Osteocyte (in vitro differentiated cells): ENCODE measurements at places on chromosomes 3 and 15. TPM values are rescaled to one million over a fixed set of nuclear protein-coding genes. Genes with fewer than 3 reads are reported as not detected.

DNA sequence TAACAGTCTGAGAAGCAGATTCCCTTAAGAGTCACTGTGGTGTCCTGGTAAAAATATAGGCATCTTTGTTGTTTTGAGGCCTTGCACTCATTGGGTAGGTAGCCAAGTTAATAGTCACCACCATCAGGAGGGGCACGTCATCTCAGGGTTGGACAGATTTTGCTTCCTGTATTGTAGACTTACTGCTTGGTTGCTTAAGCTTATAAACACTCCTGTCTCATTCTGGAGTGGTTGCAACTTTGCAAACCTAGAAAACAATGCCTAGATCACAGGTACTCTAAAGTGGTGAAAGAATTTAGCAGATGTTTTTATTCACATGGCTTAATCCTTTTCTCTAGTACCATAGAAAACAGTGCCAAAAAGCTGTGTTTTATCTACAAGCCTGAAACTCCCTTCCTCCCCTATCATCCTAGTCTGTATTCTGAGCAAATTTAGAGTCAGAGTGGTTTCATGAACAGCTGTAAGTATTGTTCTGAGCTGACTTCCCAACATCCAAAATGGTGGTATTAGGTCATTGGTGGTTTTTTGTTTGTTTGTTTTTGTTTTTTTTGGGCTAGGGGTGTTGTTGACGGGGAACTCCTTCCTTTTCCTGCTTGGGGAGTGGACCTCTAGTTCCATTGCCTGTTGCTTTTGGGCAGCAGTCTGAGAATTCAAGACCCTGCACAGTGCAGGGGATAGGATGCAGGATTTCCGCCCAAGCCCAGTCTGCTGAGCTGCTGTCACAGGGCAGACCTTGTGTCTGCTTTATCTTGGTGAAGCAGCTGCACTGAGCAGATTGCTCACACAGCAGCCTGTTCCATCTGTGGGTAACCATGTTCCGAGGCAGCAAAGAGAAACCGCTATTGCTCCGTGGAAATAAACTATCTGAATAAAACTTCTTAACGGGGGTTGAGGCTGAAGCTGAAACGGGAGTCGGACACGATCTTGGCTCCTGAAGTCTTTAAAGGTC lies 202.0 kb downstream of the AKAP13 start:
- no peak for DNase-seq

Gene AGTR1
- 2.0 and 2.1 TPM in 2 replicates for total RNA-seq

Gene KBTBD13
- total RNA-seq = not detected in 2 replicates

Gene ALPK3
- 0.27 and 0.37 TPM in 2 replicates for total RNA-seq

Gene IL20RB
- total RNA-seq = 0.55 TPM in 1 of 2 replicates, not detected in the other
